ENCODE measurements at places on chromosomes 1 and 21.
A peak's percentile ranks its signal among the peaks of the same experiment; 100 is the strongest.

DNA sequence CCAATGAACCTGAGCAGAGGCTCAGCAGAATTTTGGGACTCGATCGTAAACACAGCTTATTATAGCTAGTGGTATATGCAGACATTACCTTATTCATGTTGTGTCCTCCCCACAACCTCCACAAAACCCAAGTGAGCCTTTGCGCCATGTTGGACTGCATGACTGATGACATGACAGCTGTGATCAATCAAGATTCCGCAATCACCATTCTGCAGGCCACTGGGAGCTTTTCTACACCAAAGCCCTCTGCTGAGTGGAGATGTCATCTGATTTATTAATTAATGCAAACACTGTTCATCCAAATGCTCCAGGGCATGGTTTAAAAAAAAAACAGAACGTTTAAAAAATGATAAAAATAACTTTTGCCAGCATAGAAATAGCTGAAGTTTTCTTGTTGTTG is 7.9 kb upstream of the SRP9 start:
- DNase-seq = no peak

DNA sequence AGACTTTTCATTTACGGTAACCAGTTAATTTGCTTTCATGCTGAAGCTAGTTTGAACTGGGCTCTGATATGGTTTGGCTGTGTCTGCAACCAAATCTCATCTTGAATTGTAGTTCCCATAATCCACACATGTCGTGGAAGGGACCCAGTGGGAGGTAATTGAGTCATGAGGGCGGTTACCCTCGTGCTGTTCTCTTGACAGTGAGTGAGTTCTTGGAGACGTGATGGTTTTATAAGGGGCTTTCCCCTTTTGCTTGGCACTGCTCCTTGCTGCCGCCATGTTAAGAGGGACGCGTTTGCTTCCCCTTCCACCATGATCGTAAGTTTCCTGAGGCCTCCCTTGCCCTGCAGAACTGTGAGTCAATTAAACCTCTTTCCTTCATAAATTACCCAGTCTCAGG is 10.3 kb upstream of the FHAD1 start:
- DNase-seq = no peak

- DNase-seq = no peak
Observed at GRCh38 chr1:65437616-65438015, 17.1 kb downstream of the LEPR start.

DNA sequence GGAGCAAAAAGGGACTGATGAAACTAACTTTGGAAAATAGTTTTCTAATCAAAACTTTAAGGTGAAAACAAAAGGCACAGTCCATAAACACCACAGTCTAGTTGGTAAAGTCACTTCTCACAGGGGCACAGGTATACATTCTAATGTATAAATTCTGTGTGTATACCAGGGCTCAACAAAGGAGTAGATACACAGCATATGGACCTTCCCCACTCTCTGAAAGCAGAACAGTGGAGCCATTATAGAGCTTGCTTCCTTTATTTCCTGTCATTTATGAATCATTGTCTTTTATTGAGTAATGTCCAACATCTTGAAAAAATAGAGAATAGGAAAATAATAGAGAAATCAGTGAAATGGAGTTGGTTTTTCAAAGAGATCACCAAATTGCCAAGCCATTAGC is 746.5 kb upstream of the CHRM3 start:
- no peak for DNase-seq

DNA sequence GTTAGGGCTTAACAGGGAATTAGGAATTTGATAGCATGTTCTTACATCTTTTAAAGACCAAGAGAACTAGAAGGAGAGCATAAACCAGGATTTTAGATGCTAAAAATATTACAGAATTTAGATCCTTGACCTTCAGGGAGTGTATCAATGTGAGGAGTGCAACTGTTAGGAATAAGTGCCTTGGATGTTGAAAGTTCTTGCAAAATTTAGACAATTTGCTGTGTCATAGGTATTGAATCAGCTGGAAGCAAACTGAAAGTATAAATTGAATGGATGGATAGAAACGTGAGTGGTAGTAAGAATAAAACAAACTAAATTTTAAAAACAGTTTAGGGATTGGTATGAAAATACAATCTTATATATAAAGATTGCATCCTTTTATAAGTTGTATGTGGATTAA is 27.7 kb downstream of the PPP1R12B start:
- peak; percentile 2 for DNase-seq

DNA sequence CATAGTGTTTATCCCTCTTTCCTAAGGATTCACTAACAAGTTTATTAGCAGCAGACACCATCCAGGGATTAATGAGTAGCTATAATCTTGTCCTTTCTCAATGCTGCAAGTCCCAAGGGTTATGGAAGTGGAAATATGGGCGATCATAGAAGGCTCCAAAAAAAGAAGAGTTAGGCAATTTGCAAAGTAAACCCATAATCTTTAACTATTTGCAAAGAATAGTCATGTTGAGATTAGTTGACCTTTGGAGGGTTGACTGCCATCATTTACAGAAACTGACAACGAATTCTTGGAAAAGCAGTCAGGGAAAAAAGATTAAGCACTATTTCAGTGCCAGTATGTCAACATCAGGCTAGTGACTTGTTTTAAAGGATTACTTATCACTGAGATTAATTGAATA is 169.9 kb downstream of the KCNT2 start:
- no peak for DNase-seq

DNA sequence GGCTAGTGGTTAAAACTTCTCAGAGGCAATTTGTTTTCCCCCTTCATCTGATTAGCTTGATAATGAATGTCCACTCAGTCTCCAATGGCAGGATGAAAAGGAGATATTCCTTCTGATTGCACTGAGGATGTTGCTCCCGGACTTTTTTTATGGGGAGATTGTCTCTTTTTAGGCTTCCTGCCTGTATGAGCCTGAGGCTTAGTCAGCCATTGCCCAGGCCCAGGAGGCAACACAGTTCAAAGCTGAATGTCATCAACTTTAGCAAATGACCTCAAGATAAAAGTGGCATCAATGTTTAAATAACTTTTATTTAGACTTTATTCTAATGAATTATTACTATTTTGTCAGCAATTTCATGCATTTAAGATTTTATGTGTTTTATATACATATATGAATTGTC is 162.9 kb upstream of the PTBP2 start:
- DNase-seq = no peak

GRCh38 chr1:188394677-188395076 is 1565.9 kb downstream of the PLA2G4A start:
- DNase-seq = no peak

DNA sequence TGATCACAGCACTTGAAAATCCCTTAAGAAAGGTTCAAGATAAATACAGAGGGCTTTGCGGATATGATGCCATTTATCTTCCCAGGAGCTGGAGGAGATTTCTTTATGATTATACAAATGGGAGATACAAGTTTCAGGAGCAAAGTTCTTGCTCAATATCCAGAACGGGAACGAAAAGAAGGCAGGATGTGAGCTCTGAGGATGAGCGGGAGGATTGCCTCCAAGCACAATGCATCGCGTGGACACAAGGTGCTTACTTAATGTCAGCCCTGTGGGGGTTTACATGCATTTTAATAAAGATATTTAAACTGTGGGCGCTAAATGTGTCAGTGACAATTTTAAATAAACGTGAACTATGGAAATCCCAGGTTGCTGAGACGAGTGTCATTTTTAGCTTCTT is 59.0 kb downstream of the SYT6 start:
- no peak for DNase-seq

DNA sequence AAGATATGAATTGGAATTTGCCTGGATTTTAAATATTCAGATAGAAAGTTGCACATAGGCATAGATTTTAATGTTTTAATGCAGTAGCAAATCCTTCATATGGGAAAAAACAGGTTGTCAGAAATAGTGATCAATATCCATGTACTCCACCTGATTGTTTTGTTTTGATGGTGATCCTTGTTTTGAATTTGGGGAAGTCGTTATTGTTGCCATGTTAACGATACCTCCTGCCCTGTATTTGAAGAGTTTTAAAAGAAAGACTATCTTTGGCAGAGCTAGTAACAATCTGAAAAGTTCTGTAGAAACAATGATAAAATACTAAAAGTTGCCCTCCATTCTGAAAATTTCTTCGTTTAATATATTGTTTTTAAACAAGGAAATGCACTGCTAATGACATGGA is 1.1 kb downstream of the CEP350 start:
- DNase-seq = no peak

- no peak for DNase-seq
Observed at GRCh38 chr1:26696654-26697430, 1.0 kb downstream of the ARID1A start.

DNA sequence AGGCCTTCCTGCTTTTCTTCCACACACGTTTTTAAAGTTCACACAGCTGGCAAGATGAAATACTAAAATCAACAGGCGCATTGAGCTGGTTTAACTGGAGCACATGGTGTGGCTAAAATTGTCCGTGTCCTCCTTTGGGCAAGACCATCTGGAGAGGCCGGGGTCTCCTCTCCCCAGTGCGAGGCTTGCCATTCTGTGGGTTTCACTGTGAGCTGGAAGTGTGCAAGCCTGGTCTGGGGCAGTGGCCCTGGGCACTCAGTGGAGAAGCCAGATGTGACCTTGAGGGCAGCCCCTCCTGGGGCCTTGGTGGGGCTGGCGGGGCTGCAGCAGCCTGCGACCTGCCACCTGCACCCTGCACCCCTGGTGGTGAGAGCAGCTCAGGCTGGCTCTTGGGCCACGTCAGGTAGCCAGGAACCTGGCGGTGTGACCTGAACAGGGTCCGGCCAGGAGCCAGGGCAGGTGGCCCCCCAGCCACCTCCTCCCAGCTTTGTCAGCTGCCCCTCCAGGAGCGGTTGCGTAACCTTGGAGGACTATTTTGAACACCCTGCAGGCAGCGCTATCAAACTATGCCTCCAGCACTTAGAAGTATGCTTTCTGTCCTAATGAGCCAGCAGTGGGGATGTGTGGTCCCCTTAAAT is 52.4 kb downstream of the SLC37A1 start:
- DNase-seq = no peak

DNA sequence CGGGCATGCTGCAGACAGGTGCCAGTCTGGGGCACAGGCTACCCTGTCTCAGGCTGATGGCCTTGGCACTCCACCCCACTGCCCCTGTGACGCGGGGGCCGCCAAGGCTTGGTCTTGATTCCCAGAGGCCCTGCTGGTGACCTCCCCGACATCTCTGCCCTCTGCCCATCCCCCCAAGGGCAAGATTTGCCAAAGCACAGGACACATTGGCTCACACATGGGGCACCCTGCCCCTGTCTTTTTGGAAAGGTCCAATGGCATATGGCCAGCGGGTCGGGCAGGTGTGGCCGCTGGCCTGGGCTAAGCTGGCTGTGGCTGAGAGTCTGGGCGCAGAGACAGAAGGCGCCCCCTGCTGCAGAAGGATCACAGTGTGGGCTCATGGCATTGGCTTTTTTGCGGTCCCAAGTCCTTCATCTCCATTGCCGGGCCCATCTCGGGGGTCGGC is 4.6 kb downstream of the MIB2 start:
- DNase-seq = no peak

GRCh38 chr1:222529916-222530315 is 18.0 kb downstream of the HHIPL2 start:
- DNase-seq = no peak

DNA sequence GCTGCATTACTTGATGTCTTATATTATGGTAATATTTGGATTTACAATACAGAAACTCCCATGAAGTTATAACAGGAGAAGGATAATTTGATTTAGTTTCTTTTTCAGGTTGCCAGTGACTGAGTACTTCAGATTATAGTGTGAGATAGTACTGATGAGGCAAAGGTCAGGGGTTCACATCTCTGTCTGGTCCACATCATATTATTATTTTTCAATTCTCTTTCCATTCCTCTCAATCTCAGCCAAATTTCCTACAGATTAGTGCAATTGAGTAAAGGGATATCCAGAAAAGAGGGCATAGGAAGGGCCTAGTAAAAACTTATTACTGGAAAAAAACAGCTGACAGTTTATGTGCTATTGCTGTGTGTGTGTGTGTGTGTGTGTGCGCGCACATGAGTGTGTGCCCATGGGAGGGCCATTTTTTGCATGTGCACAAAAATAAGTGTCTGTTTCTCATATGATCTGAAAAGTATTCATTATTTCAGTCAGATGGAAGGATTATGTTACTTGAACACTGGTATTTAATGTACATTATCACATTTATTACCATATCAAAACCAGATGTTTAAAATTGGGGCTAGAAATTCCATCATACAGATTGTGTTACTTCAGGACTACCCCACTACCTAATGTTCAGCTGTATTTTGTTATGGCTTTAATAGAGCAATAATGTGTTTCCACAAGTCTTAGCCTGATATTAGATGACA is 78.3 kb upstream of the KCNK2 start:
- peak; percentile 42 for DNase-seq

DNA sequence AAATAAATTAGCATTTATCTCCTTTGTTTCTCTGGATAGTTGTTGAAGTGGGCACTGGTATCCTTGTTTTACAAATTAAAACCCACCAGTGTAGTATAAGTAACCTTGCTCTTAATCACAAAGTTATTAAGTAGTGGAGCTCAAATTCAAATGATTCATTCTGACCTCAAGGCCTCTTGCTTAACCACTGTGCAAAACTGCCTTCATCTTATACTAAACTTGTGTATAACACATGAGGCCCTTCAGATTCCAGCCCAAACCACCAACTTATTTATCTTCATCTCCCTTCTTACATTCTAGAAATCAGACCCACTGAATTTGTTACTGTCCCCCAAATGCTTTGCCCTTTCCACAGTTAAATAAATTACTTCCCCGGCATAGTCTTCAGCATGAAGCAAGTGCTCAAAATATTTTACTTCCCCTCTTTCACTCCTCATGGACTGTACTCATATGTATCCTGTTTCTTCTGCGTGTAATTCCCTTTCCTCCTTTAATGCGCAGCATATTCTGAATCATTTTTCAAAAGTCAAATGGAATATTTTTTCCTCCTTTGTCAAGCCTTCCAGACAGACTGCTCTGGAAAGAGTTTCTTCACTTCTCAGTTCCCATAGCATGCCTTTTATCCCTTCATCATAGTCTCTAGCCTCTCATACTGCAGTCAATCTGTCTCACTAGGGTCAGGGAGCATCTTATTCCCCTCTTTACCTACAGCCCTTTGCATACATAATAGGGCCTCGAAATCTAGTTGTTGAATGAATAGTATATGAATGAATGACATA is 19.0 kb upstream of the DNASE2B start:
- DNase-seq = peak; percentile 21

DNA sequence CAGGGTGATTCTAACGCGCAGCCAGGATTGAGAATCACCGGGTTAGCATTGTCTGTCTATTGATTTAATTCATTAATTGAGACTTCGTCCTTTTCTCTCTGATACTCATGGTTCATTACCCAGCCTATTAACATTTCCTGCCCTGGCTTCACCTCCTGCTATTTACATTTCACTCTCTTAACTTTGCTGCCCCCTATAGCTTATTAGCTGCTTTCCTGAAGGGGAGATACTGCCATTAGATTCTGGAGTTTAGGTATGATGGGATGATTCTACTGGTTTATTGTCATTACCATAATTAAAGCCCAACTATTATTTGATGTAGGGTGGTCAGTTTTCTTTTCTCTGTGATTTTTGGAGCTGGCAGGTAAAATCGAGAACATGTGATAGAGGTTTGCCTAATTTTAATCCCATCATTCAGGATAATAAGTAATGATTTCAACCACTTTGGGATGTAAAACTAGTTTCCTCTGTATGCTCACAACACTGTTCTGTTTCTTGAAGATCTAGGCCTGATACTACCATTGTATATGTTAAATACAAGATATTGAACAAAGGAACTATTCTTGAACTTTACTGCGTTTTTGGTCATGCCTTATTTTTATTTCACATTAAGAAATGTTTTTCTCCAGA is 6.4 kb downstream of the PPP2R5A start:
- DNase-seq = peak; percentile 61

Data from fibroblast of skin of back (primary cell).